EL (cell line): ENCODE measurements at places on chromosomes 4 and X.
A peak's percentile ranks its signal among the peaks of the same experiment; 100 is the strongest.

GRCh38 chrX:77003956-77004355, 443.2 kb upstream of the FGF16 start:
- DNase-seq: no peak

DNA sequence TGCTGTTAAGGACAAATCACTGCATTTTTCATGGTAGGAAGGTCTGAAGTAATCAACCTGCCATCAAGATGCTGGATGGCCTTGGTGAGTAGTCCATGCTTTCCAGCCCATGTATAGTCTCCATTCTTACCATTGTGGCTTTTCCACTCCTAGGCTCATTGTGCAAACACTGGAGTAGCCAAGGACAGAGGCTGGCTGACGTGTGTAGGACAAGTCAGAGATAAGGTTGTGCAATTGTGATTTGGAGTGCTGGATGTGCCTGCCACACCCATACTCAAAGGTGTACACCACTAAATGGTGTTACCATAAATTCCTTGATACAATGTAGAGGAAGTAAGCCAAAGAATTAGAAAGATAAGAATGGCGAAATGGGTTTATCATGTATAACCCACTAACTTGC, 26.3 kb upstream of the RADX start:
- DNase-seq: no peak

DNA sequence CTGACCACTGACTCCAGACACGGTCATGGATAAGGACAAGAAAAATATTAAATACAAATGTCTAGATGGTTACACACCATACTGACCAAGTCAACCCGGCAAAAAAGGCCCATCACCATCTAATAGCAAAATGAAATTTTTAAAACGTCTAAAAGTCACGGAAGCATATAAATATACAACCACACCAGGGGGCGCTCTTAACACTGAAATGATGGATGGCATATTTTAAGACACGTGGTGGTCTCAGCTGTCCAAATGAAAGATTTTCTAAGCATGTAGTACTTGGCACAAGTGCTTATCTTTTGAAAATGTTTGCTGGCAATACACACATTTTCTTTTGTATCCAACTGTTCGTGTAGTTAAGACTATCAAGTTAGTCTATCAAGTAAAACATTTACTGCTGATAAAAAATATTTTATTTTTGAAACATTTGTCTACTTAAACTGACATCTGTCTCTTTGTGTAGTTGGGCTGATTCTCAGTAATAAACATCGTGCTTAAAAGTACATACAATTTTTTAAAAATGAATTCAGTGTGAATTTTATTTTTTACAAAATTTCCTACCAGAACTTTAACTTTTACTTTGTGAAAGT, 64.6 kb downstream of the COX7B2 start:
- DNase-seq: peak; percentile 52

DNA sequence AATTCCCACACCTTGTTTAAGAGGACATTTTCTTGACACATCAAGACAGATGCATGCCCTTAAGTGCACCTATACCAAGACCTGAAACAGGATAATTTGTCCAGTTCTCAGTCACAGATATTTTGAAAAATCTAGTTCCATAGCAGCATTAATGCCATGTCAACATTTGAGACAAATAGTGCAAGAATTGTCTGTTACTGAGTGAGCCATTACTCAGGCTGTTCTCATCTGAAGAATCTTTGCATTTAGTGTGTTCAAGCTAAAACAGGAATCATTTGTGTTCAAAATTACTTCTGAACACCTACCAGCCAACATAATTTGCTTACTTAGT, 354.9 kb downstream of the KCNIP4 start:
- no peak for DNase-seq

DNA sequence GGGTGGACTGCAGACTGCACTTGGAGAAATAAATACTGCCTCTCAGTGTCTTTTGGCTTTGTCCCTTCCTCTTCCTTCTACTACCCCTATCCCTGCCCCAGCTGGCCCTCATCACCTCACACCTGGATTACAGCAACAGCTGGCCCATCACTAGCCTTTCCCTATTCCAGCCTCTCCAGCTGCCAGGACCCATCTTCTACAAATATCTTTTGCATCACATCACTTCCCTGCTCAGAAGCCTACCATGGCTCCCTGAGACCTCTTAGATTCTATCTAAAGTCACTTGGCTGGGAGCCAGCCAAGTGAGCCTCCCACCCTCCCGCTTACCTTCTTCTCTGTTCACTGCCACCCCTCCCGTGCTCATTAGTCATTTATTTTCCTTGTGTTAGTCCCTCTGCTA, 66.8 kb downstream of the TSC22D3 start:
- no peak for DNase-seq

DNA sequence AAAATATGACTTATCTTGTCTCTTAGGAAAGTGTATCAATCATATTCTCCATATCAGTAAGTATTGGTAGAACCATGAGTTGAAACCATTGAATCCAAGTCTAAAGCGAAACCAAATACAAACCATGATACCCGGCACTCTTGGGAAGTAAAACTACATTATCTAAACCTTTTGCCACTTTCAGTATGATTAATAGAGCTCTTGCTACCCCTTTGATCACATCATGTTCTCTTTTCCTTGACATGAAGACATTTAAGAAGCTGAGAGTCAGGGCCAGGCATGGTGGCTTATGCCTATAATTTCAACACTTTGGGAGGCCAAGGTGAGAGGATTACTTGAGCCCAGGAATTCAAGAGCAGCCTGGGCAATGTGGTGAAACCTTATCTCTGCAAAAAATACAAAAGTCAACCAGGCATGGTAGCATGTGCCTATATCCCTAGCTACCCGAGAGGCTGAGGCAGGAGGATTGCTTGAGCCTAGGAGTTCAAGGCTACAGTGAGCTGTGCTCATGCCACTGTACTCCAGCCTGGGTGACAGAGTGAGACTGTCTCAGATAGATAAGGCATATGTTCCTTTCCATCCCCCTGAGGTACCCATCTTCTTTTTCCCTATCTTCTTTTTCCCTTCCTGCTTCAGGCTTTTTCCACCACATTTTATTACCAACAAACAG, 45.4 kb downstream of the CEP135 start:
- DNase-seq: no peak

GRCh38 chrX:112877771-112878173, 37.1 kb upstream of the AMOT start:
- no peak for DNase-seq

GRCh38 chrX:153769158-153769864, 5.3 kb downstream of the PLXNB3 start:
- DNase-seq: no peak

- DNase-seq: peak; percentile 16
Measured at GRCh38 chr4:152640058-152640921, 39.5 kb downstream of the TMEM154 start.

GRCh38 chr4:25580633-25581467, 74.8 kb upstream of the SLC34A2 start:
- DNase-seq: no peak

DNA sequence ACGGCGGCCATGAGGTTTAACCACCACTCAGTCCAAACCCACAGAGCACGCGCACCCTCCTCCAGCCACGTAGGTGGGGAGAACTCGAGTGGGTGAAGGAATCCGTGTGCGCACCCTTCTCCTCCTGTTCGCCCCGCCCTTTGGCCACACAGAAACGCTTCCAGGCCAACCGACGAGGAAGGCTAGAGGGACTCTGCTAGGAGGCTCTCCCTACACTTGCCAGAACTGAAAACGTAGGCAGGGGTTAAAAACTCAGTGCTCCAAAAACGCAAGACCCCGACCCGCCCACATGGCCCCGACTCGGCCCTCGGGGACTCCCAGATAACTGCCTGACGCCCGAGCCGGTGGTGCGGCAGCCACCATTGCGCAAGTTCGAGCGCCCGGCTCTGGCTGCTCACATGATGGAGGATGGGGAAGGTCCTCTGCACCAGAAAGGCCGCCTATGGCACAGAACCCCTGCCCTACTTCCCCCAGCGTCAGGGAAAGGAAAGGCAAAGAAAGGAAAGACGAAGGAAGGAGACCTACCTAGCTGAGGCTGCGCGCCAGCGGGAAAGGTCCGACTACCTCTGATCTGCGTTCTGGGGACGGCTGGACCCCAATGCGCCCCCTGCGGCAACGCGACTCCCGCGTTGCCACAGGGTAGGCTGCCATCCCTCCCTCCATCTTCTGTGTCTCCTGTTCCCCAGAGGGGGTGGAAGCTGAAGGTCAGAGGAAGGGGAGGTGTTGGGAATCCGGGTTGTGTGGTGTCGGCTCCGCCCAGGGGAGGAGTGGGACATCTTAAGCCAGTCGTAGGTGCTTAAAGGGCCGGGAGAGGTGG, 201.9 kb upstream of the AGTR2 start:
- peak; percentile 48 for DNase-seq

DNA sequence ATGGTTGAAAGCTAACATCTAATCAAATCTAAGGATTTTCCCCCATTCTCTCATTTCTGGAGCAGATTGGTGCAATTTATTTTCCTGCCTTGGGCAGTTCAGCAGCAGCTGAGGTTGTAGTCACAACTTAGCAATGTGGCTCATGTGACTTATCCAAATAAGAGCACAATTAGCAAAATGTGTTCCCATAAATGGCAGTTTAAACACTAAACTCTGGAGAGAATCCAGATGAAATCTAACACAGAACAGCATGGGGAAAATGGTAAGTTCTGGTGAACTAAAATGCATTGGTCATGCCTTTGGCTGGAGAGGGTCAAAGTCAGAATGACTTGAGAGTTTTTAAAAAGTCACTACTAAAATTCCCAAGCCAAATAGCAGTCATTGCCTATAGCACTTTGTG, 422.6 kb upstream of the DIPK2B start:
- peak; percentile 87 for DNase-seq

DNA sequence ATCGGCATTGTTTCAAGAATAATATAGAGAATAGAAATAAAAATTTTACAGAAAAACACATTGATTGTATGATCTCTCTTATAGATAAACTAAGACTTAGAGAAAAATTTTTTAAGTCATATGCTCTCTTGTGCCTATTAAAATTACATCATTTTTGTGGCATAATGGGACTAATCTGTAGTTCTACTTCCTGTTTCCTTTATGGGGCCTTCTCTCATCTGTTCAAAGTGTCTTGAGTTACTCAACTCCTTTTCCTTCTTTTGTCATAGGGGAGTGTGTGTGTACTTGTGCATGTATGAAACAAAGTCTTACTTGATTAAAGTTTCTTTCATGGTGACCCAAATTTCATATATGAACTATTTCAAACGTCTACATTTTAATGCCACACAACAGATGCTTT, 1448.9 kb upstream of the TENM3 start:
- DNase-seq: no peak

DNA sequence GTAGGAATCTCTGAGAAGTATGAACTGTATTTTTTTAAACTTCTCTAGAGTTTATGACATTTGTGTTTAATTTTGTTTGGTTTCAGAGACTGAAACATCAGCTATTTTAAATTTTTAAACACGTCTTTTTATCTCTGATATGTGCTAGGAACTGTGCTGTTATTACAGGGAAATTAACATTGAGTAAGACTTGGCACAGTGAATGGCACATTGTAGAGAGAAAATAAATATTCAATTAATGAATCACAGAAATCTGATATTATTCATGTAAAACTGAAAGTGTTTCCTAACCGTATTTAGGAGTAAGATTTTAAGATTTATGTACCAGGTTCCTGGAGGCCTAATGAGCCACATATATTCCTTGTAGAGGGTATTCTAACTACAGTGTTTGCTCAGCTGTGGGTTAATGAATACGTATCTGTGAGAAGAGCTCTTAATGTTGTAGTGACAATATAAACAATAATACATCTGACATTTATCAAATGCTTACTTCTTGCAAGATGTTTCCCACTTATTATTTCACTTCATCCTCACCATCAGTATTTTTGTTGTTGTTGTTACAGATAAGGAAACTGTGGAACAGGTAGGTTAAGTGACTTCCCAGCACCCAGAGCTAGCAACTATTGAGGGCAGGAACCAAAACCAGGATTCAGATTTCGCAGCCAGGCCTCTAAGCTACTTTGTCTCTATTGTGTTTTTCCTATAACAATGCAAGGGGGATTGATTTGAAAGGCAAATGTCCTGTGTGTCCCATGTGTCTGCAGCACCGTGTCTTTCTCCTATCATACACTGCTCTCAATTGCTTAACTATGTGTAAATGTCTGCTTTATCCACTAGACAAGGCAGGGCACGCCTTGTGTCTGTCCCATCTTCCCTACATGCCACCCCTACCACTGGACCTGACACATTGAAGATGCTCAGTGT, 121.1 kb upstream of the FAM9C start:
- no peak for DNase-seq

- peak; percentile 51 for DNase-seq
Measured at GRCh38 chr4:163755013-163755412, 260.5 kb downstream of the TMA16 start.

GRCh38 chrX:124282580-124282979, 49.9 kb upstream of the TEX13D start:
- no peak for DNase-seq

- no peak for DNase-seq
Measured at GRCh38 chrX:150526692-150527091, 41.7 kb upstream of the MTM1 start.

DNA sequence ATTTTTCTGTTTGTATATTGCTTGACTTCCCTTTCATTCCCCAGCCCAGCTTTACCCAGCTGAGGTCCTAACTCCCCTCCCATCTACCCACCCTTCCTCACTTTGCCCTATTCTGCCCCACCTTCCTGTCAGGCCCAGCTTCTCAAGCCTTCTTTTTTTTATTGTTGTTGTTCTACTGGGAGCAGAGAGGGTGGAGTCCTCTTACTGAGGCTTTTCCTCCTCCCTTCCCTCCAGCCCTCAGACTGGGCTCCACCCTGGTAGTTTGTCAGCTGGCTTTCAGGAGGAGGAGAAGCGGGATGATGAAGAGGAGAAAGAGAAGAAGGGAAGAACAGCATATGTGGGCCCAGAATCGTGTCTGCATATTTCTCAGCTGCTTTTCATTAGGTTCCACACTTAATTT, 3.2 kb upstream of the KLF8 start:
- DNase-seq: no peak

GRCh38 chr4:186819342-186820086, 95.9 kb upstream of the FAT1 start:
- DNase-seq: no peak

GRCh38 chr4:79598801-79599200, 190.8 kb upstream of the GK2 start:
- DNase-seq: no peak

- DNase-seq: no peak
Measured at GRCh38 chrX:74923942-74924448, 1.3 kb downstream of the NEXMIF start.

DNA sequence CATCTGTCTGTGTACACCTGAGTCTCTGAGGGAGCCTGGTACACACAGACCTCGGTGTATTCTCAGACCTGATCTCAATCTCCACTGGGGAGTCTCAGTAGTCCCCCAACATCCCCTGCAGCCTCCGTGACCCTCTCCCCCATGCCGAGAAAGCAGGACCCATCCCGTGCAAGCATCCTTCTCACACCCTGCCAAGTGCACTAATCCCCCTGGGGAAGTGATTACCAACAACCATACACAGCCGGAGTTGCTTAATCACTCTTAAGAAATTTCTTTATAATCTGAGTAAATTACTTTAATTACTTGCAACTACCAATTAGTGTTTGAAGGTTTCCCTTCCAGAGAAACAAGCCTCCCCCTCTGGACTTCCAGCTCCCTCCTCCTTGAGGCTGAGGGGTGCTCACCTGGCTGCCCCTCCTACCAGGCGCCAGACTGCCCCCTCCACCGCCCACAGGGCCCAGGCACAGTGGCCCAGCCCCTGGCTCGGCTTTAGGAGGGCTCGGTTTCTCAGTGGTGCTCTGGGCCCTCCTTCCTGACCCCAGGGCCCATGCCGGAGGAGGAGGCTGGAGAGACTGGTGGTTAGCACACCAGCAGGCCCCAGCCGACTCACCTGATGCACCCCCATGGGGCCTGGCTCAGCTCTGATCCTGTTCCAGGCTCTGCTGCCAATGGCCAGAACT, 43.8 kb downstream of the PJA1 start:
- DNase-seq: no peak
